AML-193 (cell line): ENCODE measurements at places on chromosomes 5 and 9.

- no peak for DNase-seq
Observed at GRCh38 chr5:158392753-158393152, 533.8 kb upstream of the CLINT1 start.

DNA sequence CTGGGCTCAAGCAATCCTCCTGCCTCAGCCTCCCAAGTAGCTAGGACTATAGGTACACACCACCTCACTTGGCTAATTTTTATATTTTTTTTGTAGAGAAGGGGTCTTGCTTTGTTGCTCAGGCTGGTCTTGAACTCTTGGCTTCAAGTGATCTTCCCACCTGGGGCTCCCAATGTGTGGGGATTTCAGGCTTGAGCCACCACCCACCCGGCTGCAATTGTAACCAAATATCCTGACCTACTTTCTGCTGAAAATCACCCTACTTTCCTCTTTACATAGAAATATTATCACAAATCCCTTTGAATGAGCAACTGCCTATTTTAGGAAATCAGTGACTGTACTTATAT is 59.6 kb upstream of the ZNF608 start:
- DNase-seq: no peak

DNA sequence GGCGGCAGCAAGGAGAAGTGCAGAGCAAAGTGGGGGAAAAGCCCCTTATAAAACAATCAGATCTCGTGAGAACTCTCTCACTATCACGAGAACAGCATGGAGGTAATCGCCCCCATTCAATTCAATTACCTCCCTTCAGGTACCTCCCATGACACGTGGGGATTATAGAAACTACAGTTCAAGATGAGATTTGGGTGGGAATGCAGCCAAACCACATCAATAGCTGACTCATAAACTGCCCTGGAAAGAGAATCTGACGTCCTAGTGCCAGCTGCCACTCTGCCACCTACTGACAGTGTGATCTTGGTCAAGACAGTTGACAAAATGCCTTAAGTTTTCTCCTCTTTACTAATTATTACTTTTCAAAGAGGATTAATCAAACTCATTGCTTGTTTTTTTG is 128.3 kb downstream of the GPBP1 start:
- no peak for DNase-seq

- DNase-seq: no peak
Observed at GRCh38 chr5:172143875-172144274, 44.1 kb downstream of the STK10 start.

- DNase-seq: no peak
Observed at GRCh38 chr5:128062172-128062746, 21.3 kb upstream of the SLC12A2 start.

DNA sequence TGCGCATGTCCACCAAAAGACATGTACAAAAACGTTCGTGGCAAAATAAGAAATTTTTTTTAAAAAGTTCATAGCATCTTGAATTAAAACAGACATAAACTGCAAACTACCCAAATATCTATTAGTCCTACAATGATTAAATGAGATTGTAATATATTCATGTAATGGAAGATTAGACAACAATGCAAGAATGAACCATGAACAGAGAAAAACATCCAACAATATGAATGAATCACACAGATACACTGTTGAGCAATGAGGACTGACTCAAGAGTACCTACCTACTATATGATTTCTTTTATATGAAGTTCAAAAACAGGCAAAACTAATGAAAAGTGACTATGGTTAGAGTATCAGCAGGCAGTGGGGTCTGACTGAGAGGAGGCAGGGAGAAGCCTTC is 17.9 kb upstream of the CTNNAL1 start:
- no peak for DNase-seq

DNA sequence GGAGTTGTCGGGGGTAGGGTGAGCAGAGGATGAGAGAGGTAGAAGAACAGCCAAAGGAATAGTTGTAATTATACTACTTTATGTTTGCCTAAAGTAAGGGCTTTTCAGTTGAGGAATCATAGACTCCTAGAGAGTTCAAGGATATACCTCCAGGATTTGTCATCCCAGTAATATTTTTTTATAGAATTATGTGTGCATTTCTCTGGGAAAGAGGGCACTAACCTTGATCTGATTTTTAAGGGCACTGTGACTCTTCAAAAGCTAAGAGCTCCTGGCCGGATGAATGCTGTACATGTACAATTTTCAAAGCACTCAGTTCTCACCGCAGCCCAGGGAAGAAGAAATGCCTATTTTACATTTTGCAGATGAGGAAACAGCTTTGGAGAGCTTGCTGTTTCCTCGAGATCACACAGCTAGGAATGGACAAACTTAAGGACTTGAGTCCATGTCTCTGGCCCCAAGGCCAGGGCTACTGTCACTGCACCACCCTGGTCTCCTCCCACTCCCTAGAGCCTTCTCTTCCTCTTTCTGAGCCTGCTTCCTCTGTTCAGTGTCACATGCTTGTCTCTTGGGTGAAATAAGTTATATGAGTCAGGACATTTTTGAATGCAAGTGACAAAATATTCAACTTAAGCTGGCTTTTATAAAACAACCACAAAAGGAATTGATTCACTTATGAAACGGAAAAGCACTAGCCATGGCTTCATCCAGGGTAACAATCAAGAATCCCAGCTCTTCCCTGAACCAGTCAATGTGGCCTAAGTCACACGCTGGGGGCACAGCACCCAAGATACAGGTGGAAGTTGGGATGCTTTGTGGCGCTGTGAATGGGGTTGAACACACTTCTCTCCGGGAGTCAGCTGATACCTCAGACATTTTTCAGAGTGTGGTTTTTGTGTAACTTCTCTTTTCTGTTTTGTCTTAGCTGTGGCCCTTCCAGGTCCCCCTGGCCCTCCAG is 45.7 kb upstream of the TGFBR1 start:
- DNase-seq: peak; percentile 95

DNA sequence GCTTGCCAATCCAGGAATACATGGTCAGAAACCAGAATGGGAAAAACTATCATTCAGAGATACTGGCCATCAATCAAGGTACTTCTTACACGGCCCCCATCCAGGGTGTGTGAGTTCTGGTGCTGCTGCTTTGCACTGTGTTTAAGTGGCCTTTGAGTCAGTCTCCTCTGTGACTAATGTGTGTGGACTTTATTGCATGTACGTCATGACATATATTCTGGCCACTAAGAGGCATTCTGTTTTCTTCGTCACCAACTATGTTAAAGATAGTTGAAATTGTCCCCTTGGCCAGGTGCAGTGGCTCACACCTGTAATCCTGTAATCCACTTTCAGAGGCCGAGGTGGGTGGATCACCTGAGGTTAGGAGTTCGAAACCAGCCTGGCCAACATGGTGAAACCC is 8.5 kb downstream of the EXOSC3 start:
- DNase-seq: no peak

GRCh38 chr5:82320966-82321365 is 42.8 kb upstream of the RPS23 start:
- DNase-seq: no peak

DNA sequence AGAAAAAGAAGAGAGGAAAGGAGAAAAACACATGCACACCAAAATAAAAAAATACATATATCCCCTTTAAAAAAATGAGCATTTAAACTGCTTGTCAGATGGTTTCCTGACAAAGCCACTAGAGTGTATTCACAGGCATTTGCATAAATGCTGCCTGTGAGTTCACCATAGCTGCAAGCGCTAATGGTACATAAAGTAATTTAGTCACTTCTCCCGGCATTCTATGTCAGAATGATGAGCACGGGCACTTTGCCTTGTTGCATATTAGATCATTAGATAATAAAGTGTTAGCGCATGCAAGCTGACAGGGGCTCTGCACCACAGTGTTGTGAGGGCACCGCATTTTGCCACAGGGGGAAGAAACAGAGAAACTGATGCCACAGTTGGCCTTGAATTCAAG is 280.6 kb downstream of the EBF1 start:
- DNase-seq: no peak

GRCh38 chr9:71806901-71807307 is 38.6 kb upstream of the CEMIP2 start:
- peak; percentile 87 for DNase-seq

- DNase-seq: no peak
Observed at GRCh38 chr9:135073741-135074305, 13.6 kb upstream of the OLFM1 start.

- peak; percentile 74 for DNase-seq
Observed at GRCh38 chr5:148179234-148179824, 11.0 kb downstream of the SPINK14 start.

- DNase-seq: no peak
Observed at GRCh38 chr5:153485641-153486040, 4.8 kb upstream of the GRIA1 start.

- DNase-seq: no peak
Observed at GRCh38 chr9:71729816-71730526, 38.3 kb downstream of the CEMIP2 start.

DNA sequence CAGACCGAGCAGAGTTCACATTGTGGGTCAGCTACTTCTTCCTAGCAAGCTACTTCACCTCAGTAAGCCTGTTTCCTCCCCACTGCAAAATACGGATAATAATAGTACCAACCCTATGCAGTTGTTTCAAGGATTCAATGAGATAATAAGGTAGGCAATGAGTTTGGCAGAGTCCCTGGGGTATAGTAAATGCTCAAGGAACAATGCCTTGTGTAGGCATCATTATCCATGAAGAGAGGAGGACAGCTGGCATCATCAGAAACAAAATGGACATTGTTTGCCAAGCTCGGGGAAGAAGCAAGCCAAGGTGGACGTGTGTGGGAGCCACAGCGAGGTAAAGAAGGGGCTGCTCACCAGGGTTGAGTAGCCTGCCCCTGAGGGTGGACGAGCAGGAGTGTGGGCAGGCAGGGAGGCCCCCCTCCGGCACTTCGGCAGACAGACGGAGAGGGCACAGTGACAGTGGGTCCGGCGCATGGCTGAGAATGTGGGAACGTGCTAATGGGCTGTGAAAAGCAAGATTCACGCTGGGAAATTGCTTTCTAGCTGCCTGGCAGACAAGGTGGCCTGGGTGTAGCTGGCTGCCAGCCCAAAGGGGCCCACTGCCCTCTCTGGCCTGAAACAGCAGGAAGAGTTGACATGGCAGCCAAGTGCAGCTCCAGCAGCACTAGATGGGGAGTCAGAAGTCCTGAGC is 10.1 kb downstream of the CAMK2A start:
- no peak for DNase-seq

DNA sequence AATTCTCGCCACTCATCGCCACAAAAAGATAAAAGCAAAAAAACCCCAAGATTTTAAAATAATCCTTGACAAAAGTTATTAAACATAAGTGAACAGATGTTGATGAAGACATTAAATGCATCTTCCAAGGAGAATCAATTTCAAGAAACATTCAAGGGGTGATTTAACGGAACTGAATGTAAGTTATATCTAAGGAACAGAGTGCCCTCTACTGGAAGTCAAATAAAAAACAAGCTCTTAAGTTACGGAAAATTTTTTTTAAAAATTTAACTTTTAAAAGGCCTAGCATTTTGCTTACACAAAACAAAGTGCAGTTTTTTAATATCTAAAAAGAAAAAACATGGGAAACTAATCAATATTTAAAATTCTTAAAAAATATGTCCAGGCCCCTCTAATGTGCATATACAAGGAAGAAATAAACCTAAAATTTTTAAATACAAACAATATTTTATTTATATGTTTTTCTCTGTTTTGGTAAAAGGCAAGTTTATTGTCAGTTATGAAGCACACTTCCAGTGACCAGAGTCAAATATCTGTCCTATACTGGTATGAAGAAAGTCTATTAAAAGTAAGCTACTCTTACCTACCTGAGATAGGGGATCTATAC is 28.0 kb downstream of the TEX10 start:
- peak; percentile 54 for DNase-seq

- DNase-seq: peak; percentile 74
Observed at GRCh38 chr5:103139264-103139865, 19.3 kb downstream of the PPIP5K2 start.

GRCh38 chr5:135729321-135729786 is 105.1 kb upstream of the SLC25A48 start:
- peak; percentile 9 for DNase-seq

GRCh38 chr9:3181049-3181953 is 337.4 kb upstream of the PUM3 start:
- DNase-seq: no peak

GRCh38 chr9:19517202-19517942 is 108.6 kb downstream of the ACER2 start:
- no peak for DNase-seq

DNA sequence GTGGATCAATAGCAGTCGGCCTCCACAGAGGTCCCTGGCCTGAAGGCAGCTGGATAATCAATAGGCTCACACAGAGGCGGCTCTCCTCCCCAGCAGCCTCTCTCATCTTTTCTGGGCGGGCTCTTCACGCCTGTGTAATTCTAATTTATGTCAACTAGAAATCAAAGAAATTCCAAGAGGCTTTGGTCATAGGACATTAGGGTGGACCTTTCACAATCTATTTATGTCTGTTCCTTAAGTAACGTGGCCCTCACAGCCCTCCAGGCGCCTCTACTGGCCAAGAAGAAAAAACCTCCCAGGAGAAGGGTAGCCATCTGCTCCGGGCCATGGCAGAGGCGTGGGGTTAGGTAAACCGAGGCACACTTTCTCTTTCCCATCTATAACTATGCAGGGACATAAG is 205.1 kb upstream of the EFNA5 start:
- DNase-seq: no peak

GRCh38 chr9:116928884-116929283 is 241.8 kb downstream of the TRIM32 start:
- DNase-seq: no peak

DNA sequence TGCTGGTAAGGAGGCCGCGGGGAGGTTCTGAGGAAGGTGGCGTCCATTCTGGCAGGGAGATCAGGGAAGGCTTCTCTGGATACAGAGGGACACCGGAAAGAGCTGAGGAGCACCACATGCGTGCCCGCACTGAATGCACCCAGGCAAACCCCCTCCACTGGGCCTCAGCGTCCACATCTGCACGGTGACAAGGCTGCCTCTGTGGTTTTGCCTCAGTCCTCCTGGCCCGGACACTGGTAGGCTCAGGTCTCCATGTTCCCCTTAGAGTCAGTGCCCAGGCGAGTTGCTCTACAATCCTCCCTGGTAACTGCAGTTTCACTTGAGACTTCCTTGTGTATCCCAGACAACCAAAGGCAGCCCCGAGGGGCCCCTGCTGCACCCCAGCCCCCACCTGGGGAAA is 173.3 kb downstream of the MELK start:
- no peak for DNase-seq

DNA sequence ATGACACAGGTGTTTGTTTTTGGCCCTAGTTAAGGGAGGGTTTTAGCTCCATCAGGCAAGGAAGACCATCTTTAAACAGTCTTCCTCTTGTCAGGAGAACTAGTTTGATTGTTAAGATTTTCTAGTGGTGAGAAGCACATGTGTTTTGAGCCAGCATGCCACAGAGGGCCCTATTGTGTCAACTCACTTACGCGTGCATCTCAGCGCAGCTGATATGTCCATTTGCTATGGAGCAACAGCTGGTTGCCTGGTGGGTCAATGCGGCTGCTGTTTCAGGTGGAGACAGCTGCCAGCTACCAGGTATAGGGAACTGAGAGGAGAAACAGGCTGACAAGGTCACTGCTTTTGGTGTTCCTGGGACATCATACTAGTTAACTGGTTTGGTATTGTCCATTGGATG is 100.5 kb upstream of the PRRC1 start:
- DNase-seq: no peak

- DNase-seq: no peak
Observed at GRCh38 chr9:9950813-9951212, 662.0 kb downstream of the PTPRD start.
